ENCODE measurements at places on chromosomes 4 and X. TPM values are rescaled to one million over a fixed set of nuclear protein-coding genes. Genes with fewer than 3 reads are reported as not detected.

DNA sequence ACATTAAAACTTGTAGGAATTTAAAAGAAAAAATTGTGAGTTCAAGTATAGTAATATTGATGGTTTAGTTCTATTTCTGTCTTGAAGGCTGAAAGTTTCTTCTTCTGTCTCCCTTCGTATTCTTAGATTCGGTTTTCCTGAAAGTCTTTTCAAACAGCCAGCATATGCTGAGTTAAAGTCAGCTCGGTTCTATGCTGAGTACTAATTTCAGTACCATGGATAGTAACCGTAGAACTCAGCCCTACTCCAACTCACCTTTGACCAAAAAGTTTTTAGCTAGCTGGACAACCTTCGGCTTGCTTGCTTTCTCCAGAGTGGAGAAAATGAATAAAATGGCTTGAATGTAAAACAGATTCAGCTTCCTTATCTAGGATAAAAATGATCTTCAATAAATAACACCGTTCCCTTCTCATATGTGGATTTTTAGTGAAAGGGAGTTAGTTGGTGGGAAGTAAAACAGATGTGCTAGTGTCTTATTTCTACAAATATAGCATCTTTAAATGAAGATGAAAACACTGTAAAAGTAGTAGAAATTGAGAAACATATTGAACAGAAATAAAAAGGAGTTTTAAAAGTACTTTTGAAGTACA is 5.2 kb downstream of the POU4F2 start:
- no peak for DNase-seq

GRCh38 chr4:176569301-176569700 is 223.4 kb downstream of the VEGFC start:
- no peak for DNase-seq

GRCh38 chrX:42151808-42152207 is 228.5 kb upstream of the CASK start:
- no peak for DNase-seq

- DNase-seq: no peak
Observed at GRCh38 chr4:123966990-123967769, 570.6 kb downstream of the SPRY1 start.

GRCh38 chr4:102429553-102429952 is 71.6 kb upstream of the NFKB1 start:
- no peak for DNase-seq

DNA sequence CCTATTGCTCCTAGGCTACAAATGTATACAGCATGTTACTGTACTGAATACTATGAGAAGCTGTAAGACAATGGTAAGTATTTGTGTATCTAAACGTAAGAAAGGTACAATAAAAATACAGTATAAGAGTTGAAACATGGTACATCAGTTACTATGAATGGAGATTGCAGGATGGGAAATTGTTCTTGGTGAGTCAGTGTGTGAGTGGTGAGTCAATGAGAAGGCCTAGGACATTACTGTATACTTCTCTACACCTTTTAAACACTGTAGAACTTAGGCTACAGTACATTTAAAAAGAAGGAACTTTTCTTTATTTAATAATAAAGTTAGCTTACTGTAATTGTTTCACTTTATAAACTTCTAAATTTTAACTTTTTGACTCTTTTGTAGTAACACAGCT is 2603.2 kb downstream of the PCDH7 start:
- no peak for DNase-seq

- DNase-seq: no peak
Observed at GRCh38 chr4:159428975-159429692, 326.3 kb downstream of the RAPGEF2 start.

DNA sequence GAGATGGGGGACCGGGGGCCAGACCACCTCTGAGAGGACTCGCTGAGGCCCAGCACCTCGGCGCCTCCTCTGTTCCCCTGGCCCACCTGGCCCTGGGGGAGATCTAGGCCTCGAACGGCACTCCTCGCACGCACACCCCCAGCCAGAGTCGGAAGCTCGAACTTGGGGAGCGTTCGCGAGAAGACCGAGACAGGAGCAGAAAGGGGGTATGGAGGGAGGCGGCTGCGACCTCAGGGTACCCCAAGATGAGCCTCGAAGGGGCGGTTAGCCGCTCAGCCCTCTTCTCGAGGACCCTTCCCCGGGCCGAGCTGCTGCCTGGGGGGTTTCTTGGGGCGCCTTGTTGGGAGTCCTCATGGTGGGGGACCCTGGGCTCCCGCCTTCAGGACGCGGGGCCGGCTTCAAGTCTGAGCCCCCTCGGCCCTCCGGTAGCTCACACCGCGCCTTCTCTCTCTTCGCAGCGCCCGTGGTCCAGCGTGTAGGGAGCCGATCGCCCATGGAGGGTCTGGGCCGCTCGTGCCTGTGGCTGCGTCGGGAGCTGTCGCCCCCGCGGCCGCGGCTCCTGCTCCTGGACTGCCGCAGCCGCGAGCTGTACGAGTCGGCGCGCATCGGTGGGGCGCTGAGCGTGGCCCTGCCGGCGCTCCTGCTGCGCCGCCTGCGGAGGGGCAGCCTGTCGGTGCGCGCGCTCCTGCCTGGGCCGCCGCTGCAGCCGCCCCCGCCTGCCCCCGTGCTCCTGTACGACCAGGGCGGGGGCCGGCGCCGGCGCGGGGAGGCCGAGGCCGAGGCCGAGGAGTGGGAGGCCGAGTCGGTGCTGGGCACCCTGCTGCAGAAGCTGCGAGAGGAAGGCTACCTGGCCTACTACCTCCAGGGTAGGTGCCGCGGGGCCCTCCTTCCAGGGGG is 706 bp downstream of the DUSP9 start:
- no peak for DNase-seq

The FGG gene
- 14.9 TPM for total RNA-seq

DNA sequence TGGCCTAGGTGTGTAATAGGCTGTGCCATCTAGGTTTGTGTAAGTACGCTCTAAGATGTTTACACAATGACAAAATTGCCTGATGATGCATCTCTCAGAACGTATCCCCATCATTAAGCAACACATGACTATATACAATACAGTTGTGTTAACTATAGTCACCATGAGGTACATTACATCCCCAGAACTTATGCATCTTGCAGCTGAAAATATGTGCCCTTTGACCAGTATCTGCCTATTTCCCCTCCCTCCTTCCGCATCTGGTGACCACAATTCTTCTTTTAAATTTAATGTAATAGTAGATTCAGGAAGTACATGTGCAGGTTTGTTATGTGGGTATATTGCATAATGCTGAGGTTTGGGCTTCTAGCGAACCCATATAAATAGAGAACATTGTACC is 239.8 kb upstream of the IL1RAPL1 start:
- no peak for DNase-seq

The PHKA1 gene
- total RNA-seq: 9.2 TPM

The TCEAL9 gene
- 139 TPM for total RNA-seq

DNA sequence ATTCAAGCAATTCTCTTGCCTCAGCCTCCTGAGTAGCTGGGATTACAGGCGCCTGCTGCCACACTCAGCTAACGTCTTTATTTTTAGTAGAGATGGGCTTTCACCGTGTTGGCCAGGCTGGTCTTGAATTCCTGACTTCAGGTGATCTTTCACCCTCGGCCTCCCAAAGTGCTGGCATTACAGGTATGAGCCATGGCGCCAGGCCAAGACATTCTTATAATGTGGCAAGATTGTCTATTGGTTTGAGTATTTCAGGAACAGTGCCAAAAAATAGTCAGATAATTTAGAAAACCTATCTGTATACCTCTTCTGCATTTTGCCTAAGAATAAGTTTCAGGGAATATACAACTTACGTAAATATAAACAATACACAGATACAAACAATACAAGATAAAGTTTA is 136.8 kb downstream of the TMA16 start:
- DNase-seq: no peak

GRCh38 chr4:5759236-5760075 is 48.5 kb downstream of the EVC start:
- DNase-seq: no peak

The TSC22D3 gene
- total RNA-seq: 442 TPM

DNA sequence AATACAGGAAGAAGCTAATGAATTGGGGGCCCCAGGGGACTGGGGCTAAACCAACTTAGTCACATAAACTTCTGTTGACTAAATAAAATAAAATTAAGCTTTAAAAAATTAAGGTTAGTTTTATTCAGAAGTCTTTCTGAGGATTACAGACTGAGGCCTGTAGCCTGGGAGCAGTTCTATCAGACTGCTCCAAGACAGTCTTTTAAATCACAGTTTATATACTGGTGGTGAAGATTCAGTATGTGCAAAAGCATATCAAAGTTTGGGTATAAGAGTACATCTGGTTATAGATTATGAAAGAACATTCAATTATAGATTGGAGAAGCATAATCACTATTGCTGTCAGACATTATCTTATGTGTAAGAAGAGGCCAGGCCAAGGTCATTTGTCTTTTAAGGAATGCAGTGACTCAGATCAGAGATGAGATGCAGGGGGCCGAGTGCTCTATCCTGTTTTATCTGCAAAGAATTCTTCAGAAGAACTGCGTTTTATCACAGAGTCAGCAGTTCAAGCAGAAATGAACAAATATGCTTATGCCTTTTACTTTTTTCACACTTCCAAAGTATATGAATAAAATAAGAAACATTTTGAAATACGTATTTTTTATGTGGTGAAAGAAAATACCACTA is 109.4 kb downstream of the PDHA2 start:
- no peak for DNase-seq

DNA sequence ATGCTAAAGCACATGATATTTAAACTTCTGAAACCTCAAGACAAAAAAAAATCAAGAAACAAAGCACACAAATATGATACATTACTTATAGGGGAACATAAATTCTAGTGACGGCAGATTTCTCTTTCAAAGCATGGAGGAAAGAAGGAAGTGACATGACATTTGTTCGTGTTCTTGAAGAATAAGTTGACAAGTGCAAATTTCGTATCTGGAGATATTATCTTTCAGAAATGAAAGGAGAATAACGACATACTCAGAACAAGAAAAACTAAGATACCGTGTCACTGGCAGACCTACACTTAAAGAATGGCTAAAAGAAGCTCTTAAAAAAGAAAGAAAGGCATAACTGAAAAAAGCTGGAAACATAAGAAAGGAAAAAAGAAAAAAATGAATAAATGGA is 16.6 kb downstream of the CENPVL2 start:
- DNase-seq: no peak

- no peak for DNase-seq
Observed at GRCh38 chrX:63506320-63506719, 155.2 kb upstream of the SPIN4 start.

The ADH5 gene
- 79.5 TPM for total RNA-seq

- no peak for DNase-seq
Observed at GRCh38 chr4:31146366-31146765, 426.2 kb downstream of the PCDH7 start.

The SSX3 gene
- not detected for total RNA-seq

The BGN gene
- total RNA-seq: 31.2 TPM

The GRPR gene
- total RNA-seq: not detected

The FDCSP gene
- total RNA-seq: not detected

- no peak for DNase-seq
Observed at GRCh38 chrX:85914431-85914830, 132.9 kb downstream of the CHM start.

The REELD1 gene
- total RNA-seq: not detected

GRCh38 chr4:176856421-176856820 is 63.7 kb upstream of the VEGFC start:
- DNase-seq: no peak

DNA sequence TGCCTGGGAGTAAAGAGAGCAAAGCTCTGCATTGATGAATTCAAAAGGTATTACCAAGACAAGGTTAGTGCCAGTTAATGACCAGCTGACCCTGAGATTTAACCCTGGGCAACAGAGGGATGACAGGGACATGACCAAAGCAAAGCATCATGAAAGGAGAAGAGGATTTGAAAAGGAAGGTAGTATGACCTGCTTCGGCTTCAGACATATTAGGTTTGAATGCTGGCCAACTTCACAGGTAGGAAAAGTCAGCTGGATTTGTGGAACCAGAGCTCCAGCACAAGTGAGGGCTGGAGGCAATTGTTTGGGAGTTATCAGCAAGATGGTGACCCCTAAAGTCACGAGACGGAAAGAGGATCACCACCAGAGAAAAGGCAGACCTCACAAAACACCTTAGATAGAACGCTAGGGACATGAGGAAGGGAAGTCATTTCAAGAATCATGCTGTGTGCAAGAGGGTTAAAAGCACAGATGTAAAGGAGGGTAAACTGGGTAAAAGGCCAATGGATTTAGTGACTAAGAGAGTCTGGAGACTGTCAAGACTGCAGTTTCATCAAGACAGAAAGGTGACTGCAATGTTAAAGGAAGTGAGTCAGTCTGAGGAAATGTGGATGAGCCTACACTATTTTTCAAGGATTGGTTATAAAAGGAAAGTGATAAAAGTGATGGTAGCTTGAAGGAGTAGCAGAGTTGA is 45.6 kb downstream of the SH3RF1 start:
- DNase-seq: no peak

DNA sequence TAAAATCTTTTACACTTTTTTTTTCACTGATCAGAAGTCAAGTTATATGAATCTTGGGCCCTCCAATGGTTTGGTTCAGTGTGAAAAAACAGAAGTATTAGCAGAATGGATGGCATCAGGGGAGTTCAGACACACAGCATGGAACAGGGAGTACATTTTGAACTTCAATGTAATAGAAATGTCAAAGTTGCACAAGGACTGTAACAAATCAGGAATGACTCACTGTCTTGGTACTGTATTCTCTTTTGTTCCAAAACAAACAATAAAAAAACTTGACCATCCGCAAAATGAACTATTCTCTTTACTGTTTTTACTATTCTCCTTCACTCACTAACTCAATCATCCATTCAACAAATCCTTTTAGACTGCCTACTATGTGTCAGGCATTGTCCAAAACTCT is 401.0 kb downstream of the FSTL5 start:
- no peak for DNase-seq

- DNase-seq: no peak
Observed at GRCh38 chr4:113784497-113785250, 23.1 kb upstream of the CAMK2D start.

The GSPT2 gene
- total RNA-seq: 5.6 TPM

DNA sequence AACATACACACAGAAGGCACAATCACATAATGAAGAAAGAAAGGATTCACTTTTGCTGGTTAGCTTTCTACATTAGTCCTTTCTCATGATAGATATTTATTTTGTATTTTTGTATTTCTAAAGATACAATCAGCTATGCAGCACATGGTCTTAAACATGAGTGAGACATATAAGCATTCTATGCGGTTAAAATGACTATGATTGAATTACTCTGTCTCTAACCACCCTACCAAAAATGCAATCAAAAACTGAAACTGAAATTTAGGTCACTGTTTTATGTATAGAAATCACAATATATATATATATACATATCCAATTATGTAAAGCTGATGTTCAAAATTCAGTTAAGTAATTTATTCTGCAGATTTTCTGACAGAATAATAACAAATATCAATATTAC is 21.9 kb downstream of the CXXC4 start:
- DNase-seq: no peak

DNA sequence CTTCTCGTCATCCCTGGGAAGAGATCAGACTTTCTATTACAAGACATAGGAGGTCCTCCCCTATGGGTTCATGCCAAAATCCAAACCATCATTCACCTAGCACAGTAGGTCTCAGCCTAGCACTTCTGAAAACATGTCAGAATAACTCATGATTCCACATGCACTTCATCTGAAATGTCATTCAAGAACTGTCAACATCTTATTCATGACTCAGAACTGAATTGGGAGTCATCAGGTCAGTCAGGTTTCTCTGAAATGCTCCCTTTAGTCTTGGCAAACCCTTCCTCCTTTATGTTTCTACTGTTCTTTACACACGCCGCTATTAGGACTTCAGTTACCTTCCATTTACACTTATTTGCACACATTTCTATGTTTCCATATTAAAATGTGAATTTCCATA is 67.2 kb downstream of the ANTXR2 start:
- DNase-seq: no peak

Measured in ovary (tissue), 10 donors.